ENCODE measurements at places on chromosomes 4 and X.
A peak's percentile ranks its signal among the peaks of the same experiment; 100 is the strongest.

DNA sequence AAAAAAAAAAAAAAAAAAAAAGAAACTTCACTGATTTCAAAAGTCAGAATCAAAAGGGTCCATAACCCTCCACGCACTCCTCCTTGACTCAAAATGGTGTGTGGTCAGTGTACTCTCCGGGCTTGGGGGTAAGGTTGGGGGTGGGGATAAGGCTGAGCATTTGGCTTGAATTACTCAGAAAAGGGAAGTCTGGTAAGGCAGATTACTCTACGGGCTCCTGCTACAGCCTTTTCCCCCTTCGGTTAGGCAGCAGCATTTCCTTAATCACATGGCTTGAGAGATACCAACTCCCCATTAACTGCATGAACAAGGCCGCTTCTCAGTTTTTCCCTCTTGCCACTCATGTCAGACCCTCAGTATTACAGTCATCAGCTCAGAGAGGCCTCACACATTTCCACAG is 135.4 kb upstream of the DUSP21 start:
- no peak for DNase-seq

- DNase-seq: no peak
These were observed 16.2 kb downstream of the GBA3 start for GRCh38 chr4:22708961-22709360.

DNA sequence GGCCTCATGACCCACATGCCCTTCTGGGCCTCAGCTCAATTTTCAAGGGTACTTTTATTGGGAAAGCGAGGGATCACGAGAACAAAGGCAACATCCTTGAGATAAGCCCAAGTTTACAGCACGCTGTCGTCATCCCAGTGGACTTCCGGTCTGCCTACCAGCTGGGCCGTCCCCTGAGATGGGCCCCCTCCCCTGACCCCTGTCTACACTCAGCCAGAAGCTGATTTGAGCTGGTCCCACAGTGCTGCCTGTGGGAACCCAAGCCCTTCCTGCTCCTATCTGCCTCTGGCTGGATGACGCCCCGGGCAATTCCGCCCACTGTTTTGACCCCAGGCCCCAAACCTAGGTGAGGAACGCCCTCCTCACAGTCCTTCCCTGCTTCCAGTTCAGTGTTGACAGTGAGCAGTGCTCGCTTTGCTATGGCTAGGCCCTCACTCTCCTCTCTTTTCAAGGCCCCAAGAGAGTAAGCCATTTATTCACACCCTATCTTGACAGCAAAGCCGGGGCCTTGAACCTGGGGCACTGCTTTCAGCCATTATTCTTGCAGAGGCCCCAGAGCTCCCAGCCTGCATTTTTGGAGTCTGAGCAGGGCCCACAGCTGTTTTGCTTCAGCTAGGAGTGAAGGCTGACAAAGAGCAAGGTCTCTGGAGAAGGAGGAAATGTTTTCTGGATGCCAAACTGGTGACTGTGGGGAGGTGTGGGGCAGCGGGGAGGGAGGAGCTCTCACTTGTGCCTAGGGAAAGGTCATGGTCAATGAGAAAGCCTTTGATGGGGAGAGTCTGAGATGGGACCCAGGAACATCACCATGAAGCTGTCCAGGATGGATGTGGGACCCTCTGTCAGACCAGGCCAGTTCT is 164.6 kb upstream of the BCOR start:
- no peak for DNase-seq

GRCh38 chrX:36986231-36986630 is 21.9 kb upstream of the FAM47C start:
- no peak for DNase-seq

DNA sequence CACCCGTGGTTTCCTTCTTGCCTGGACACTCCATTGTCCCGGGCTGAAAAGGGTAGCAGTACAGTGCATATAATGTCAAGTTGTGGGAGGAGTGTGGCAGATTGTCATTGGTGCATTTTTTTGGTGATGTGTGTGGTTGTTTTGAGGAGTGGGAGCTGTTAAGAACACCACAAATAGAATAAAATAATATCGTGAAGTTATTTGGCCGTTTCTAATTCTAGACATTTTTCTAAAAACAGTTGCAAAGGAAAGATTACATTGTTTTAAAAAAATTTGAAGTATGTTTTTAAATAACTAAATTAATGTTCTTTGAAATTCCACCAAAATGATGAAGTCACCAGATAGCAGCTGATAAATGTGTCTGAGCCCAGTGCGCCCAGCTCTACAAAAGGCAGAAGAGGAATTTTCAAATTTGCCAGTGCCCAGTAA is 1.3 kb downstream of the PKD2 start:
- DNase-seq: no peak

- no peak for DNase-seq
These were observed 4.0 kb downstream of the LONRF3 start for GRCh38 chrX:118978451-118978850.

DNA sequence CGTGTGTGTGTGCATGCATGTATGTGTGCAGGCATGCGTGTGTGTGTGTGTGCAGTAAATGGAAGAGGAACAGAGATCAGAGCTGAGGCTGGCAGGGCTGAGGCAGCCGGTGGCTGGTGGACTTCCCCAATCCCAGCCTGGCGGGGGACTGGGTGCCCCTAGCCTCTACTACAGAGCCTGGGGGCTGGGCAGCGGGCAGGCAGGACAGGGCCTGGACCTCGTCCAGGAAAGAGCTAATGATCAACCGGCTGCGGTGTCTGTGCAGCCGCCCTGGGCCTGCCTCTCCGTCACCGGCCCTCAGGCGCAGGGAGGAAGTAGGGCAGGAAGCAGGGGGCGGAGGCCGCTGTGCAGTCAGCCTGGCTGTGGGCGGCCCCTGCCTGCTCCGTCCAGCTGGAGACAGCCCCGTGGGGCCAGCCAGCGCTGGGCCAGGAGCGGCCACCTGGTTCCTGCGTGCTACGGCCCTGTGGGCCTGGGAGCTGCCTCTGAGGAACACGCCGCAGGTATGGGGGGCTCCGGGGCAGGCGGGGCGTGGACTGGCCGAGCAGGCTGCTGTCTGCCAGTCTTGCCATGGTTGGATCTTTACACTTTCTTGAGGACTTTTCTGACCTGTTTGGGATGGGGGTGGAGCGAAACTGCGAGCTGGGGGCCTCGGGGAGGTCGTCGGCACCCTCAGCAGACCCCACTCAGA is at the start of gene SH3TC1:
Gene SH3TC1 (plus strand): TSS at position 385 of the 688 bp plus-strand sequence. CDS start 5,905 bp downstream, outside the sequence.
- peak; percentile 68 for DNase-seq

GRCh38 chrX:40834225-40834624 is 98.9 kb upstream of the MED14 start:
- DNase-seq: no peak

DNA sequence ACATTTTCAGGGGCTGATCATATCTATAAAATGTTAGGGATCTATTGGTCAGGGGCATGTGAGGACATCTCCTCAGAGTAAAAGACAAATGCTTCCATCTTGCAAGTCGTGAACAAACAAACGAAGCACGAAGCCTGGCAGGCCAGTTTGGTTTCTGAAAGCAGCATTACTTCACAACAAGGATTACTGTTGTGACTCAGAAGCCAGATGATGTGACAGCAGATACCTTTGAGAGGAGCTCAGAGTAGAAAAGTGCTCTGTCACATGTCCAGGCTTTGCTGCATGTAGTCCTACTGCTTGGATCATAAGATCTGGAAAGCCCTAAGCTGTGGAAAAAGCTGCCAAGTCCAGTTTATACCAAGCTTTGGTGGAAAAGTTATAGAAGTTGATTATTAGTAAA is 1827.2 kb downstream of the ARAP2 start:
- no peak for DNase-seq

DNA sequence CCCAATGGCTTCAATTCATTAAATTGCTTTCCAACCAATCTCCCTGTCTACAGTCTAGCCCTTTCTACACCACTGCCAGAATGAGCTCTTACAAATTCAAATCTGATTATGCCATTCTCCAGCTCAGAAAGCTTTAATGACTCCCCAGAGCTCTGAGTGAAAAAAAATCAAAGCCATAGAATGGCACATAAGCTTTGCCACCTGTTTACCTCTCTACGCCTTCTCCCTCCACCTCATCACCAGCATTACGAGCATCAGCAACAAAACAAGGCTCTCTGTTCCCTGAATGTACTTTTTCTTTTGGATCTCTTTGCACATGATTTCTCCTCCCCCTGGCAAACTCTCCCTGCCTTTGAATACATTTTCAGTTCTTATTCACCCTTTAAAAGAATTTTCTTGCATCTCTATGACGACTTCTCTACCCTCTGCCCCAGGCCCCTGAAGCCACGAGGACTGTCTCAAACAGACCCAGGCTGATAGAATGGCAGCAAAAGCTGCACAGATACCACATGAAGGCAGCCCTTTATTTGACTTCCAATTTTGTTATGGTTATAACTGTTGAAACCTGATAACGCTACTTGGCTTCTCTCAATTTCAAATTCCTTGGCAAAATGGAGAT is 516.0 kb downstream of the PCDH7 start:
- DNase-seq: no peak

- no peak for DNase-seq
These were observed 35.0 kb downstream of the NPY5R start for GRCh38 chr4:163378661-163379060.

- DNase-seq: no peak
These were observed 116.8 kb upstream of the ZCCHC13 start for GRCh38 chrX:74187211-74187610.

- no peak for DNase-seq
These were observed 644.1 kb downstream of the MID1IP1 start for GRCh38 chrX:39445336-39445735.

GRCh38 chr4:15149234-15149838 is 147.1 kb downstream of the CPEB2 start:
- no peak for DNase-seq

DNA sequence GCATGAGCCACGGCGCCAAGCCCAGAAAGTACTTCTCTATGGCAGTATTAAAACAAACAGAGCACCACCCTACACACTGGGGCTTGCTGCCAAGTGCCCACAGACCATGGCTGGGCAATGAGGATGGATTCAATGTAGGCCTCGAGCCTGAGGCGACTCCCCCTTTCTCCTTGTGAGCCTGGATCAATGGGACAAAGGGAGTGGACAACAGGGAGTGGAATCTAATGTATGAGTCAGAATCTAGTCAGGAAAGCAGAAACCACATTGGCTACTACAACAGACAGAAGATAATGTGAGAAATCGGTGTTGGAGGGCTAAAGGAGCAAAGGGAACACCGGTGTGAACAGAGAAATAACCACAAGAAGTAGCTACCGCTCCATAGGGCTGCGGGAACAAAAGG is 37.7 kb upstream of the OCIAD2 start:
- DNase-seq: no peak

DNA sequence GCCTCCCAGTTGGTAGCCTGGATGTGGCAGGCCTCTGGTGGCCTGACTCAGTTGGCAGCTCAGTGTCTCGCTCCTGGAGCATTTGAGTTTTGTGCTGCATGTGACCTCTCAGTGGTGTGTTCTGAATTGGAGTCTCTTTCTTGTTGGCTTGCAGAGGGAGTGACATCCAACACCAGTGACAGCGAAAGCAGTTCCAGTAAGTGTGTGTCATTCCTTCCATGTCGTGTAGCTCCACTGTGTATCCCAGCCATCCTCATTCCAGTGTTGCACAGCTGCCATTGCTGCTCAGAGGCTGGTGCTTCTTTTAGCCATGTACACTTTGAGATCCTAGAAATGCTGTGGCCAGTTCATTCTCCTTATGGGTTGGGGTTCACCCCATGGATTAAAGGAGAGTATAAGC is 52.4 kb downstream of the DLG3 start:
- no peak for DNase-seq

DNA sequence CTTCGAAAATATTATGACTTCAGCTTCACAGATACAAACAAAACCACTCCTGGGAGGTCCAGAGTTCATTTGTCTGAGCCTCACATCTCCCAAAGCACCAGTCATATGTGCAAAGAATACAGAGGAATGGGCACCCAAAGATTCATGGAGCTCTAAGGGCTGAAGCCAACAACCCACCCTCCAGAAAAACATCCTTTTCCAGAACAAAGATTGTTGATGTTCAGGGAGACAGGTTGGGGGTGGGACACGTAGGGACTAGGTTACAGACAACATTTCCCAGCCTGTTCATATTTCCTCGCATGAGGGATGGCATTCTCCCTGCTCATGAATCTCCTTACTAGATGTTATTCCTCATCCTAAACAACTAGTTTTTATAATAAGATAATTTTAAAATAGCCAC is 71.2 kb downstream of the METTL14 start:
- no peak for DNase-seq

GRCh38 chrX:130125091-130125874 is 15.0 kb upstream of the ELF4 start:
- DNase-seq: no peak

DNA sequence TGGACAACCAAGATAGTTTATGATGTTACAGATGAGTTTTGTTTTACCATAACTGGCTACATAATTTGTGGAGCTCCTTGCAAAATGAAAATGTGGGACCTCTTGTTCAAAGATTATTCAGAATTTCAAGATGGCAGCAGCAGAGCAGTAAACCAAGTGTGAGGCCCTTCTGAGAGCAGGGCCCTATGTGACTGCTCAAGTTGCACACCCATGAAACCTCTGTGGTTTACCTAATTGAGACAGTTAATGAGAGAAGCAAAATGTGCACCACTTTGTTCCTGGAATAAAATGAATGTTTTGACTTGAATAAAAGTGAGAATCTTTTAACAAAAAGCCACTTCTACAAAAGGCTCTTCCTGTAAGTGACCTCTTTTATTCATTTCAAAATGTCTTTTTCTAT is 519.2 kb downstream of the RPA4 start:
- DNase-seq: no peak

GRCh38 chr4:53015681-53016080 is 153.6 kb downstream of the RASL11B start:
- no peak for DNase-seq

GRCh38 chr4:122845760-122846159 is 19.1 kb downstream of the FGF2 start:
- DNase-seq: no peak

DNA sequence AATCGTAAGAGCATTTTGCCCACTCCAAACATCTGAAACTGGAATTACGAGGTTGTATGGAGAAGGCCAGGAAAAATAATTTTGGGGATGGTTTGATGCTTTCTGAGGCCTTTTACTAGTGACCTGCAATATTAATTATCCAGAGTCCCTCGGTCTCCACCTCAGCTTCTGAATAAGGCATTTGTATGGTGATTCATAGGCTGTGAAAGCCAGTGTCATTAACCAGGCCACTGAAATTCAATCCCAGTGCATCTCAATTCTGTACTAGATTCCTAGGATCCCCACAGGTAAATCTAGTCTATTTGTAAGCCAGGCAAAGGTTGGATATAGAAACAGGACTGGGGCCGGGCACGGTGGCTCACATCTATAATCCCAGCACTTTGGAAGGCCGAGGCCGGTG is 135.4 kb upstream of the RBPJ start:
- DNase-seq: no peak

DNA sequence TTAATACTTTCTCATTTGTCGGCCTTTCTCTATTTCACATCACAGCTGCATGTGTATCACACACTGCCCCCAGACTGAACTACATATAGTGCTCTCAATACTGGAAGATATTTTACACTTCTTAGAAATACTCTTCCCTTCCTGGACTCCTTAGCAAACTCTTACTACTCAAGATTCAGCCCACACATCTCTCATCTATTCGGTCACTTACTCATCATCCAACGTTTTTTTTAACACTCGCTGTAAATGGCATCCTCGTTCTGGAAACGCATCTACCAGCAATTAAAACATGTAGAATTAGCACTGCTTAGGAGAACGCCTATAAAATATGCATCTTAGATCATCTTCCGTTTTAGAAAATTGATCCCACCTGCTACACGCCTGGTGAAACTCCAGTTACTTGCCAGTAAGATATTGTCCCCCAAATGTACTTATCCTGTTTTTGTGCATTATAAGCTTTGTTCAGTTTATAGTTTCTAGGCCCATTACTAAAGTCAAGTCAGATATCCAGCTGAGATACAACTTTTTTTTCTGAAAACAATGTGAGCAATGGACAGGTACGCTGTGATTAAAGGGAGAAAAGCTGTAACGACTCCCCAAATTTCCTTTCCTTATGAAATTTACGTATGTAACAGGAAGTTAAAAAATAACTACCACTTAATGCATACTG is 1.0 kb downstream of the LRP2BP start:
- DNase-seq: no peak

Measured in CD4-positive, alpha-beta T cell treated with Interferon alpha-2 for 1 hour (primary cell).